Esophagus squamous epithelium (tissue), 5 donors: ENCODE measurements at places on chromosomes 7 and 10.

DNA sequence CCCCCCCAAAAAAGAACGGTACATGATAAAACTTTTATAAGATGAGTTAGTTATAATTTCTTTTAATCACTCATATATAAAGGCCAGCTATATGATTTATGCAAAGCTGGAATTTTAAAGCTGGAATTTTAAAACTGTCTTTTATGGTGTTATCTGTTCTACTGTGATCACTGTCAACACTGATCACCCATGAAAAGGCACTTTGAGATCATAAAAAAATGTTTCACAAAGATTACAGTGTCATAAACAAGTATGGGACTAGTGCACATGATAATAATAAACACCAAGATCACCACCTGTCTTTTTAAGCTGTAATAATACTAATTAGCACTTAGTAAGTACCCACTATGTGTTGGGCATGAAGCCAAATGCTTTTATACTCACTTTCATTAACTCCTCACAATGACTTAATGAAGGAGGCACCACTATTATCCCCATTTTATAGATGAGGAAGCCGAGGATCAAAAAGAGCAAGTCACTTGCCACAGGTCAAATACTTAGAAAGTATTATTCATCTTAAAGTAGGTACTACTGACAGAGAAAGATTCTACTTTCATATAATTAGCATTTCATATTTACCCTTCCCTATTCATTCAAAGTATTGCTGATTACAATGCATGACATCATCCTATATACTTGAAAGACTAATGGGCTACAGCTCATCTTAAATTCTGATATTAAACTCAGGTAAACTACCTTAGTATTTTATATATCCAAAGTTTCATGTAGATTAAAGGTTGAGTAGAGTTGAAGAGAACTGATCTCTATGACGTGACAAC is 8.3 kb upstream of the RHOBTB1 start:
- DNase-seq = no peak

GRCh38 chr7:86706406-86706805 is 62.7 kb downstream of the GRM3 start:
- no peak for DNase-seq

DNA sequence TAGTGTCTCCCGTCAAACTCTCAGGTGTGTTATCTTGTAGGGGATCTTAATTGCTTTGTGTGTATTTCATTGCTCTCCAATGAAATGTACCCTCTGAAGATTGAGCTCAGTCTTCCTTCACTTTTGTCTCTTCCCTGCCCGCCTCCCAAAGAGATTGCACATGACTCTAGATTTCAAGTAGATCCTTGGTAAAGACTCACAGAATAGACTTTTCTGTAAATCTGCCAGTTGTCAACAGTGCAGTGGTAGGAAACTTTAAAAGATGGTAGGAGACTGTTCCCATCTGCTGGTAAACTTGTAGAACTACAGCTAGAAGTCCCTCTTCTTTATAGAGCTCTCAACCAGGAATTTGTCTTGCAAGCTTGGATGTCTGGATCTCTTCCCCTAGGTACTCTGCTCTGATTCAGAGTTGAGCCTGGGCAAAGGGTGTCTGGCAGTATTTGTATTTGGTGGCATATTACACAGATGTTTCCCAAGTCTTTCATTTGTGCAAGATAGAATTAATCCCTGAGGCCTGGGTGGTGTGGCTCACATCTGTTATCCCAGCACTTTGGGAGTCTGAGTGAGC is 9.6 kb downstream of the CCL26 start:
- no peak for DNase-seq

DNA sequence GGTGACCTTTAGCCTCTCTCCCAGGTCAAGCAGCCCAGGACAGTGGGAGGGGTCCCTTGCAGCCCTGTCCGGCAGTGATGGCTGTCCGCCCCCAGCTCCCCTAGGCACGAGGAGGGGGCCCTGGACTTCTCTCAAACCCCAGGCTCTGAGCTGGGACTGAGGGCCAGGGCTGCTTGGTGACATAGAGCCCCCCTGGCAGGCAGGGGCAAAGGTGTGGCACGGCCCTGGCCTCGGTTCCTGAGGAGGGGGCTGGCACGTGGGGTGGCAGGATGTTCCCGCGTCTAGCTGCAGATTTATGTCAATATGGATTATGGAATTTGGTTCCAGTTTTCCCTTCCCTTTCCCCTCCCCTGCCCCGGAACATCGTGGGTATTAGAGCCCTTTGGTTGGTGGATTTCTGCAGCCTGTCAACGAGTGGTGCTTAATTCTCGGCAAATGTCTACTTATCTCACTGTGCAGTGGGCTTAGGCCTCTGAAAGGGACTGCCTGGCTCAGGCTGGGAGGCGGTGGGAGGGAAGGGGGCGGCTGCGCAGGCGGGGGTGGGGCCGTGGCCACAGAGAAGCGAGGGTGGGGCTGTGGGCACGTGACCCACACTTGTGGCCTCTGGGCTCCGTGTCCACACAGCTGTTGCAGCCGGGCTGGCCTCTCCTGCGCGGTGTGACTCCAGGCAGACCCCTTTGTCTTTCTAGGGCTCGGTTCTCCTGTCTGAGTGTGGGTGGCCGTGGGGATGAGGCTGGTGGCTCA is 19.3 kb downstream of the UNCX start:
- DNase-seq = no peak

DNA sequence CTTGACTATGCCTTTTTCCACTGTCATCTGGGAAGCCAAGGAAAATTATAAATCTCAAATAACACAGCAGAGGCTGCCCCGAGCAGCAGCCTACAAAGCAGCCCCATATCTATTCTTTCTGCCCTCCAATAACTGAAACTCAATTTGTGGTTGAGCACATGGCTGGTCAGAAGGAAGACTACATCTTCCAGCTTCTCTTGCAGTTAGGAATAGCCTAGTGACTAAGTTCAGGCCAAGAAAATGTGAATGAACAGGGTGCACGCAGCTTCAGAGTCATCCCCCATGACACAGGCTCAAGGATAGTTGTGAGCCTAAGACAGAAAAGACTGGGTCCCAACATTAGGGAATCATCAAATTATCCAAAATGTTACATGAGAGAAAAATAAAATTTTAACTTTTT is 42.3 kb downstream of the CHCHD3 start:
- no peak for DNase-seq

DNA sequence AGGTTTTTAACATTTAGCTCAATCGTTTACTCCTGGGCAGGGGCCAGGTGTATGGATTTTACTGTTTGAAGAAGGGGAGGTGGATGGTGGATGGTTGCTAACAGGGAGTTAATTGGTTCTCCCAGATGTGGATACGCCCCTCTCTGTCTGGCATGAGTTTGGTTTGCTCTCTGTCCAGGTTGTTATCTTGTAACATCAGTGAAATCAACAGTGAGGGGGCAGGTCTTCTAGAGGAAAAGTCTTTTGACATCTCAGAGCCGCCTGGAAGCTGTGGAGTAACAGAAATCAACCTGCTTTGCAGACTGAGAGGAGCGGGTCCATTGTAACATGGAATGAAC is 243.4 kb downstream of the MGMT start:
- no peak for DNase-seq

DNA sequence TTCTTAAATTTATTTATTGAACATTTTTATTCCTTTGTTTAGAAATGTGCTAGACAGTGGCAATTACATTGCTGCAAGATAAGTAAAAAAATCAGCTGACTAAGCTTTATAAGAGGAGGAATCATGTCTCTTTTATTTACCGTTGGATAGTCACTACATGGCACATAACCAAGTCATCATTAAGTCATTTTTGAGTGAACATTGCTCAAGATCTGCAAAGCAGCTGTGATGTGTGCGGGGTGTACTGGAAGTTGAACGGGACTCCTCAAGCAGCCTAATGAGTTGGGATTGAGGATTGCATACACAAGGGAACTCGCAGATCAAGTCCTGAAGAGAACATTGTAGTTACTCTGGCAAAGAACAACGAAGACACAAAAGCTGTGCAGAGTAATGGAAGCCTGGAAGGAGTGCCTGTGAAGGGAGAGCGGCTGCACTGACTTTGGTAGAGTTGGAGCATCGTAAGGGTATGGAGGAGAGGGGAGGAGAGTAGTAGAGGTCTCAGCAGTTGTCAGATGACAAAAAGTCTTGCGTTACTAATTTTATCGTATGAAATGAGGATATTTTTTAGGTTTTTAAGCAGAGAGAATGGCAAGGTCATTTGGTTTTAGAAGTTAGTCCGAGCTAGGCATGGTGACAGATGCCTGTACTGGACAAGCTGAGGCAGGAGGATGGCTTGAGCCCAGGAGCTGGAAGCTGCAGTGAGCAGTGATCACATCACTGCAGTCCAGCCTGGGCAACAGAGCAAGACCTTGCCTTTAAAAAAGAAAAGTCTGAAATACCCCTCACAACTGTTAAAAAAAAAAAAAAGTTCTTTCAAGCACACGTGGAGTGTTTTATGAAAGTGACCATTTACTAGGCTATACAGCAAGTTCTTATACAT is 95.1 kb downstream of the BMPR1A start:
- no peak for DNase-seq

DNA sequence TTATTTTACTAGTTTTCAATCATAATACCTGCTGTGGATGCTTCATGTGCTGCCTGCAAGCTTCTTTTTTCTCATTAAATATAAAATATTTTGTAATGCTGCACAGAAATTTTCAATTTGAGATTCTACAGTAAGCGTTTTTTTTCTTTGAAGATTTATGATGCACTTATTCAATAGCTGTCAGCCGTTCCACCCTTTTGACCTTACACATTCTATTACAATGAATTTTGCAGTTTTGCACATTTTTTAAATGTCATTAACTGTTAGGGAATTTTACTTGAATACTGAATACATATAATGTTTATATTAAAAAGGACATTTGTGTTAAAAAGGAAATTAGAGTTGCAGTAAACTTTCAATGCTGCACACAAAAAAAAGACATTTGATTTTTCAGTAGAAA is 103.0 kb downstream of the PTEN start:
- no peak for DNase-seq

- no peak for DNase-seq
Observed at GRCh38 chr10:44992070-44992731, 8.5 kb upstream of the ZNF22 start.

GRCh38 chr10:34168439-34168838 is 646.7 kb downstream of the PARD3 start:
- no peak for DNase-seq

DNA sequence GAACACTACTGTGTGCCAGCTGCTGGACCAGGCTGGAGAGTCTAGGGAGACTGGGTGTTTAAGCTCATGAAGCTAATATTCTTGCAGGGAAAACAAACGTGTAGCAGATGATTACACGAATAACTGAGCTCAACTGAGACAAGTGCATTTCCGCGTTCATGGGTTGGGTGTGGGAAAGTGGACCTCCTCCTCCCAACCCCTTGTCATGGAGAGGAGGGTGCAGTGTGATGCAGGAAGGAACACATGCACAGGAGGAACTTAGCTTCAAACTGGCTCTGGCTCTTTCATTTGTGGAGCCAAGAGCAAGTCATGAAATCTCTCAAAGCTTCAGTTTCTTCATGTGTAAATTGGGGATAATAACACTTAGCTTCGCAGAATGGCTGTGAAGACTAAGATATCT is 204.3 kb downstream of the ARHGAP12 start:
- no peak for DNase-seq

DNA sequence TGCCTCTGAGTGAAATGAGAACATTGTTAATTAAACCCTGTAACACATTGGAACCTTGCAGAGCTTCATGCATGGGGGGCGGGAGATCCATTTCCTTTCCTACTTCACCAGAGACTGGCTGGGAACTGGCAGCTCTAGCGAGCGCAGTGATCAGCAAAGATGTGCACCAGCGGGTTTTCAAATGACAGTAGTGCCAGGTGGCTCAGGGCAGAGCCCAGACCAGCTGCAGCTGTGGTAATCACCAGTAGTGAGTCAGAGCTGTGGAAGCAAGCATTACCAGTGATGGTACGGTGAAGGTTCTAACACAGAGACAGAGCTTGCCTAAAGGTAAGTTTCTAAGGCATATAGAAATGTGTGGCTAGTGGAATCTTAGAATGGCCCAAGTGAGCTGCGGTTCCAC is 1009.7 kb upstream of the CELF2 start:
- DNase-seq = no peak
